ENCODE measurements at places on chromosomes 12 and 14.

GRCh38 chr12:32390572-32391219 is 8.7 kb upstream of the FGD4 start:
- no peak for DNase-seq

- no peak for DNase-seq
These were observed 515.9 kb upstream of the TBX3 start for GRCh38 chr12:115199831-115200230.

- DNase-seq: no peak
These were observed 2.2 kb upstream of the SAV1 start for GRCh38 chr14:50670196-50670865.

DNA sequence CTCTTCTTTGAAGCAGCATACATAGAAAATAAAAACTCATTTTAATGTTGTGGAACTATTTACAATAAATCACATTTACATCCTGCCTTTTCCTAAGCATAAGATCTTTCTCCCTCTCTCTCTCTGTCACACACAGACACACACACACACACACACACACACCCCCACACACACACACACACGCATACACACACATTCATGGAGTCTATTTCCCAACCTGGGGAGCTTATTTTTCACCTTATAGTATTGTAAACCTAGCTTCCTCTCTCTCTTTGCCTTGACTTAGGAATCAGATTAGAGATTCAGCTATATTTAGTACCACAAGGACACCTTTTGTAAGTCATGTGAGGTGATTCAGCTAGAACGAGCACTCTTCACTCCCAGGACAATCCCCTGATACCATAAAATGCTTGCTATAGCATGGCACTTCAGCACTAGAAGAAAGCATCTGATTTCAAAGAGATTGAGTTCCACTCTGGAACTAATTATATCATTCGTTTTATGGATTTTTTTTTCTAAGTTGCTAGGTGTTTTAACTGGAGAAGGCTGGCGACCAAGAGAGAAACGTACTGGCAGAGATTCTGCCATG is 23.6 kb downstream of the TMEM30B start:
- no peak for DNase-seq

DNA sequence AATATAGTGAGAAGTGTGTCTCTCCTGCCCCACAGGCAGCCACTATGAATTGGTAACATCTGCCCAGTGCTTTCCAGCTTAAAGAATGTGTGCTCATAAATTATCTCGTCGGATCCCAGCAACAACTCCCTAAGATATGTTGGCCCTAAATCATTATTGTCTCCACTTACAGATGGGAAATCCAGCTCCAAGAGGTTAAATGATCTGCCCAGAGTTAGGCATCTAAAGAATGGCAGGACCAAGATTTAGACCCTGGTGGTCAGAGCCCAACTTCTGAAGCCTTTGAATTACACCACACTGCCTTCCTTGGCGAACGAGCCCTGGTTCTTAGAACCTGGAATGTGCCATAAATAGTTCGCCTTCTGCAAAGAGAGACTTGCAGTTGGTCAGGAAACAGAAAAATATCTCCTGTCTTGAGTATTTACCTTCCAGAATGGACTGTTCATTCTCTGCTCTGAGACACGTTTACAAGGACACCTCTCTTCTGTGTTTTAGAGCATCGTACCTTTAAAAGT is 20.1 kb upstream of the PLEK2 start:
- no peak for DNase-seq

GRCh38 chr14:50736932-50737419 is 68.9 kb upstream of the SAV1 start:
- peak; percentile 28 for DNase-seq

DNA sequence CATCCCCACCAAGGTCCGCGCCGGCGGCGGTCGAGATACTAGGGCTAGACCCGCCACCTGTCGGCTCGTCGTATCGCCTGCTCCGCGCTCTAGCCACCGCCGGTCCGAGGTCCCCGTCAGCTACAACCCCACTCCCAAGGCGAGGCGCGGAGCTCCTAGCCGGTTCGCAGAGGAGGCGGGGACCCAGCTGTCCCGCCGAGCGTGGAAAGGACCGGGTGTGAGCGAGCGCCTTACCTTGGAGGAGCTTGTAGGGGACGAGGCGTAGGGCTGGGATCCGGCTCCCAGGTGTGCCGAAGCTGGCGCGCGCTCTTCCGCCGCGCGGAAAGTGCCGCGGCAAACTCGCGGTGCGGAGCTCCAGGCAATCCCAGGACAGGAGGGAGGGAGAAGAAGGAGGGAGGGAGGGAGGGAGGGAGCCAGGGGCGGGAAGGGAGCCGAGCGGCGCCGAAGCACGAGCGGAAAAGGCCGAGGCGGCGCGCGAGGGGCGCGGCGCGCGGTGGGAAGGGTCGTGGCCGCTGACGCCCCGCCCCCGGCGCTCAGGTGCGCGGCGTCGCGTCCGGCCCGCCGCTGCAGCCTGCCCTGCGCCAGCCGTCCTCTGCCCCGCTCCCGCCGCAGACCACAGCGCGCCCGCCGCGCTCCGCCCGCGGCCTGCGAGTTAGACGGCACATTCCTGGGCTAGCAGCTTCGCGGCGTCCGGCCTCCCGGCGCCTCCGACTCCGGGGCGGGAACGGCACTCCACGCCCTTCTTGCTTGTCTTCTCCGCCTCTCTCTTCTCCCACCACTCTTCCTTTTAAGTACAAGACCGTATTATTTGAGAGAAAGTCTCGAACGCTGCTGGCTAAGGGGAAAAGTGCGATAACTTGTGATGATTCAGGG is at the start of gene PAWR:
Gene PAWR, minus strand, starts transcription at position 327 of the 873 bp plus-strand sequence. CDS start 720 bp downstream, outside the sequence.
- DNase-seq: no peak

DNA sequence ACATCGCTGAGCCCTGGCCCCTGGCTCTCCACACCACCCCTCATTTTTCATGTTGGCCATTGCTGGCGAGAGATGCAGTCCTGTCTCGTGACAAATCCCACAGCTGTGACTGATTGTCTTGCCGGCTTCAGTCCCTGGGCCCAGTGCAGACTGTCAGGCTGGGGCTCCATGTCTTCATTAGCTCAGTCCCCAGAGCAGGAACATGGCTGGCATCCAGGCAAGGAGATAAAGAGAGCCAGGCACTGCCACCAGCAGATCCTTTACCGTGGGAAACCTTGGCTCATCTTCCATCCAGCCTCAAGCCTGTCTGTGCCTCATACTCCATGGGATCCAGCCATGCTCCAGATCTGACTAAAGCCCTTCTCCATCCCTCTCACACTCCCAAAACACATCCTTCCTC is 284.7 kb upstream of the FKBP4 start:
- DNase-seq: no peak

- DNase-seq: no peak
These were observed 34.3 kb downstream of the RGS6 start for GRCh38 chr14:71966528-71966927.

DNA sequence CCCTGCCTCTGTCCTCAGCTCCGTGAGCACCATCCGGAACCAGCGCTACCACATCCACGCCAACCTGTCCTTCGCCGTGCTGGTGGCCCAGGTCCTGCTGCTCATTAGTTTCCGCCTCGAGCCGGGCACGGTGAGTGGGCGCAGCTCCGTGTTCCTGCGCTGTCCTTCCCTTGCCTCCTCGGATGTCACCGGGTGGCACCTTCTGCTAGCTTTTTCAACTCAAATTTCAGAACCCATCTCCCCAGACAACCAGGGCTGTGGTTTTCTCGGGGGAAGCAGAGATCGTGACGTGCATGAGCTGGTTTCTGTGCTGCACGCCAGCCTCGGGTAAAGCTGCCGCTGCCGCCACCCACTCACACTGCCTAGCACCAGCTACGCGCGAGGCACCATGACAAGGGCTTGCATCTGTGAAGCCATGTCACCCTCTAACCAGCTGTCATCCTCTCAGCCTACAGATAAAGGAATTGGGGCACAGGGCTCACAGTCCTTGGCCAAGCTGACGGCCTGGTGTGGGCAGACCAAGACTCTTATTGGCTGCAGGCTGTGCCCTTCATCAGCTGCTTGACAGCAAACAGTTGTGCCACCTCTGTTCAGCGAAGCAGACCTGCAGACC is 152.1 kb downstream of the ADGRD1 start:
- peak; percentile 40 for DNase-seq

- no peak for DNase-seq
These were observed 1.3 kb upstream of the OR4E2 start for GRCh38 chr14:21652209-21652808.

DNA sequence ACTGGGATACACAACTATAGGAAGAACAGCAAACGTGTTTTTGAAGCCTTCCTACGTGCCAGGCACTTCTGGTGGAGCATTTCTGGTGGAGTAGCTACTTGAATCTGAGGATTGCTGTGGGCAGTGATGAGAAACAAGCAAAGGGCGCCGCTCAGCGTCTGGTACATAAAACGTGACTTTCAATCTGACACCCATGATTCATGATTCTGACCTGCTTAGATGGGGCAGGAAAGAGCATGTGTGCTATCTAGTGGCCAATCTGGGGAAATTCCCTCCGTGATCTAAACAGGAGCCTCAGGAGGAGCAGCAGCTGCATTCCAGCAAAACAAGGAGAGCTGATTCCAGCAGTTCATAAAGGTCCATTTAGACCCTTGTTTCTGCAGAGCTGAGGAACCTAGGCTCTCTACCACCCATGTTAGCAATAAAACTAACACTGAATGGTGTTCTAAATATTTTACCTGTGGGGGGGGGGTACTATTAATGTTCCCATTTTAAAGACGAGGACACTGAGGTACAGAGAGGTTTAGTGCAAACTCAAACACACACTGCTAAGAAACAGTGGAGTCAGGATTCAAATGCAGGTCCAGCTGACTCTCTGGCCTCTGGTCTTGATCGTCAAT is 37.8 kb downstream of the PAH start:
- DNase-seq: no peak

DNA sequence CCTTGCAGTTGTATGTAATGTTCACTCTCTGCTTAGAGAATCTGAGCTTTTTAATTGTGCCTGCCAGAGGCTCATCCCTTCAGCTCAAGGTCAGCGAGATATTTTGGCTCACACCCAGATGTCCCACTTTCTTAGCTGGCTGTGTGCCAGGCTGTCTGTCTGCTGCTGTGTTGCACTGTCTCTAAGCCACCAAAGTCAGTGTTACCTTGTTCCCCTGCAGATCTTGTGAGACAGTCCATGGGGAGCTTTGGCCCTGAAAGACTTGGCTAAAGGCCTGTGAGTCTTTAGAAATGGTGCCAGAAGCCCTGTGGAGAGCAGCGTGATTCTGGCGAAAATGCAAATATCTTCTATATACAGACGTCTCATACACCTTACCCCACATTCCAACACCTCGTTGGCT is 293.7 kb downstream of the TTC6 start:
- DNase-seq: no peak

GRCh38 chr12:51846911-51847642 is 1.4 kb downstream of the FIGNL2 start:
- peak; percentile 29 for DNase-seq

- DNase-seq: no peak
These were observed 1076.1 kb downstream of the VRK1 start for GRCh38 chr14:97873291-97873690.

DNA sequence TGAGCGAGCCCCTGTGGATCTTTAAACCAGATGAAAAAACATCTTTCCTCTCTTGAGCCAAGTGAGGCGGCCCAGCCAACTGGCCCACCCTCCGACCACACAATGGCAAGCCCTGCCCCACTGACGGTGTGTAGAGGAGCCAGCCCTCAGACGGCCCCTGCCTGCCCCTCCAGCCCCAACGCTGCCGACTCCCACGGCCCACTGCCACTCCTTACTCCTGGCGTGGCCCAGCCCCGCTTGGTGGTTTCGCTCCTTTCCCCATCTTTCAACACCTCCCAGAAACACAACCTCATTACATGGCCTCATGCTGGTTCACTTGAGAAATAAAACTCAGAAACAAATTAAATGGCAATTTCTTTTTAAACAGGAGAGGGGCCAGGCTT is 80.6 kb upstream of the DICER1 start:
- no peak for DNase-seq

- peak; percentile 86 for DNase-seq
These were observed 22.3 kb downstream of the GALNT6 start for GRCh38 chr12:51368640-51369517.

DNA sequence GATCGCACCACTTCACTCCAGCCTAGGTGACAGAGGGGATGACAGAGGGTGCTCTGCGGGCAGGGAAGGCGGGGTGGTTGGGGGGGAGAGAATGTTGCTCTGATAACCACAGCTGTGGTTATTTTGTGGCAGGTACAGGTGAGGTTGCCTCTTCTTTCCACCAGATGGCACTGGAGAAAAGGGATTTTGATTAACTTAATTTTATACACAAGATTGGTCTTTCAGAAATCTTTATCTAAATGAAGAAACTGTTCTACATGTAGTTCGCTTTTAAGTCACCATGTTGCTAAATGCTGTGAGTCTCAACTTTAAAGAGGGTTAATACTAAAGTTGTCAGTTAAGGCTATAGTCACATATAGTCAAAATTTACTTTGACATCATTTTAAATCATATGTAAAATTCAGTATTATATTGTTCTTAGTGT is 25.7 kb downstream of the FGF23 start:
- peak; percentile 20 for DNase-seq

DNA sequence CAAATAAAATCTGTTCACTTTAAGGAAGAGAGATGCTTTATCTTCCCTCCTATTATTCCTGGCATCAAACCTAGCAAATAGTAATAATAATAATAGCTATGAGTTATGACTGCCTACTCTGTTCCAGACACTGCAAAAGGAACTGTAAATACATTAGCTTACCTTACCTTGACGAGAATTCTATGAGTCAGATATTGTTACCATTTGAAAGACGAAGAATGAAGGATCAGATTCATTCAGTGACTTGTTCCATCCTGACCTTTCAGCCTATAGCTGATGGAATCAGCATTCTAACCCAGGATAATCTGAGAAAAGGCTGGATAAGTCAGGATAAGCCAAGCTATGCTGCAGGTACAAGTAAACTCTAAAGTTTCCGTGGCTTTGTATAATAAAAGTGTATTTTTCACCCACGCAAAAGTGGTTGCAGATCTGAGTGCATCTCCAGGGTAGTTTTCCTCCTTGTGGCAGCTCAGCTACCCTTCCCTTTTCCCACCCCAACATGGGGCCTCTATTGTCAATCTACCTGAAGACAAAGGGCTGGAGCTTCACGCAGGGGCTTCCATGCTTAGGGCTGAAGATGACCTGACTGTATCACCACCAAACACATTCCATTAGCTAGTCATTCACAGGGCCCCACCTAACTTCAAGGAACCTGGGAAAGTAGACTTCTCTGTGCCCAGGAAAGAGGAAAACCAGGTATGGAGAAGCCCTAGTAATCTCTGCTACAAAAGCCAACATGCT is 57.2 kb upstream of the CCND2 start:
- DNase-seq: no peak

GRCh38 chr12:51362747-51363342 is 16.4 kb upstream of the CELA1 start:
- DNase-seq: no peak

- no peak for DNase-seq
These were observed 268.2 kb downstream of the ALG10 start for GRCh38 chr12:34290381-34290995.

GRCh38 chr14:74038020-74038859 is 19.1 kb downstream of the BBOF1 start:
- DNase-seq: no peak

DNA sequence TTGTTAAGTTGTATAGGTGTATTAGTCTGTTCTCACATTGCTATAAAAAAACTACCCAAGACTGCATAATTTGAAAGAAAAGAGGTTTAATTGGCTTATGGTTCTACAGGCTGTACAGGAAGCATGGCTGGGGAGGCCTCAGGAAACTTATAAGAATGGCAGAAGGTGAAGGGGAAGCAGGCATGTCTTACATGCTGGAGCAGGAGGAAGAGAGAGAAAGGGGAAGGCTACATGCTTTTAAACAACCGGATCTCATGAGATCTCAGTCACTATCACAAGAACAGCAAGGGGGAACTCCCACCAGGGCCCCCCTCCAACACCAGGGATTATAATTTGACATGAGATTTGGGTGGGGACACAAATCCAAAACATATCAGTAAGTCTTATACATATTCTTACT is 60.5 kb upstream of the OR10AD1 start:
- no peak for DNase-seq

- DNase-seq: no peak
These were observed 42.9 kb downstream of the TESPA1 start for GRCh38 chr12:54941659-54942058.

Measured in stimulated activated CD8-positive, alpha-beta memory T cell treated with anti-CD3 and anti-CD28 coated beads, Interleukin-7, amount 100 ng/mL, for 48 hours (primary cell).